ENCODE measurements at places on chromosomes 2 and 18.

GRCh38 chr2:43462866-43463641 lies 132.8 kb downstream of the THADA start:
- no peak overlapping the region for H3K27ac ChIP-seq
- H3K36me3 ChIP-seq = peaks cover 19% of the 10 kb centered on the region
- H3K27me3 ChIP-seq = no peaks in the 10 kb centered on the region
- no peak overlapping the region for H3K4me3 ChIP-seq
- H3K4me1 ChIP-seq = peaks cover 26% of the 10 kb centered on the region
- no peak for DNase-seq

GRCh38 chr18:23213200-23213599 lies 77.9 kb downstream of the CABLES1 start:
- H3K27me3 ChIP-seq = peaks cover 2% of the 10 kb centered on the region
- H3K4me3 ChIP-seq = no peak overlapping the region
- H3K27ac ChIP-seq = no peak overlapping the region
- DNase-seq = no peak

GRCh38 chr18:30134020-30134419 lies 908.5 kb downstream of the DSC3 start:
- H3K27ac ChIP-seq = no peak overlapping the region
- no peak for DNase-seq
- no peaks in the 10 kb centered on the region for H3K4me1 ChIP-seq
- H3K36me3 ChIP-seq = no peaks in the 10 kb centered on the region
- no peak overlapping the region for H3K4me3 ChIP-seq
- H3K27me3 ChIP-seq = no peaks in the 10 kb centered on the region

GRCh38 chr2:35931626-35932025 lies 424.0 kb upstream of the CRIM1 start:
- no peak overlapping the region for H3K27ac ChIP-seq
- H3K4me3 ChIP-seq = no peak overlapping the region
- no peaks in the 10 kb centered on the region for H3K4me1 ChIP-seq
- no peak for DNase-seq

DNA sequence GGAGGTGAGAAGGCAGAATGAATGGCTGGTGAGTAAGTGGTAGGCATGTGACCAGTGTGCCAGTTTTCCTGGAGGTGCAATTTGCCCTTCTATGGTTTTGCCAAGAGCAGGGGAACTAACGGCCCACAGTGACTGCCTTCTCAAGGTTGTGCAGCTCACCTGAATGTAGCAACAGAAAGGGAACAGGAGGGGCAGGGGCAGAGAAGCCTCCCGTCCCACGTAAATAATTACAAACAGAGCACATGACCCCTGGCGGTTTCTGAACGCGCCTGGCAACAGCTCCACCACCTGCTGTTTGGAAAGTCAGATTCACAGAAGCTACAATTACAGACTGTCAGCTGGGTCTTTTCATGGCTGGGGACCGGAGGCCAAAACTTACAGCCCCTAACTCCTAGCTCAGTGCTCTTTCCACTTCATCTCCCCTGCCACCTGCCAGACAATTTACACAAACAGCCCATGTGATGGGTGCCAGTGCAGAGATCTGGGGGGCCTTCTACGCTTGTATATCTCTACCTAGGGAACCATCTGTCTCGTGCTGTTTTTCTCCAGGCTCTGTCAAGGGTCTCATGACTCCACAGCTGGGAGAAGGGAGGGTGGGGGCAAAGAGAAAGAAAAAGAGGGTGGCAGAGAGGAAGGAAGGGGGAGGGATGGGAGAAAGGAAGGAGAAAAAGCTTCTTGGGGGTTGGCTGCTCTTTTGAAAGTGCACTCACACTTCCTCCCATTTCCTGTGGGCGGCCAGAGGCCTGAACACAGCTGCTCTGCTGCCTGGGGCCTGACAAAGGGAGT lies 69.6 kb downstream of the POLR1A start:
- H3K27me3 ChIP-seq = no peaks in the 10 kb centered on the region
- peak overlapping the region; percentile 95 for H3K27ac ChIP-seq
- H3K36me3 ChIP-seq = peaks cover 39% of the 10 kb centered on the region
- peak; percentile 89 for DNase-seq
- H3K4me1 ChIP-seq = peaks cover 72% of the 10 kb centered on the region

DNA sequence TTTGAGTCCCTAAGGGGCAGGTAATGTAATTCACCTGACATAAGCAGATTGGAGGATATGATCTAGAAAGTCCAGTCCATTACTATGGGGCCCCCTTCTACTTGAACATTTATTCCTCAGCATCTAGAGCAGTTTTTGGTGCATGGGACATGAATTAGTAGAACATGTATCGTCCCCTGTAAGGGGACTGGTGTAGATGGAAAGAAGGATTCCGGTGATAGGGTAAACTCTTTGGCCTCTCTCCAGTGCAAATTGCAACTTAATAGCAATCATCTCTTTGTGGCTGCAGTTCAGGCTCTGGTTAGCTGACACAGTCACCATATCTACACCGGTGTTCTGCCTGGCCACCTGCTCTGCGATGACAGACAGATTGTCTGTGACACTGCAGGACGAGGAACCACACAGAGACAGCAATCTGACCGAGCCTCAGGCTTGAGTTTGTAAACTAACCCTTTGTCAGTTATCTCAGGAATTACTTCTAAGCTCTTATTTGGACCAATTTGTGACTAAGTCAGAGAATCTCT lies 6.4 kb upstream of the SLC8A1 start:
- H3K4me3 ChIP-seq = no peak overlapping the region
- DNase-seq = no peak
- peaks cover 5% of the 10 kb centered on the region for H3K27me3 ChIP-seq
- no peak overlapping the region for H3K27ac ChIP-seq
- H3K4me1 ChIP-seq = no peaks in the 10 kb centered on the region
- H3K36me3 ChIP-seq = no peaks in the 10 kb centered on the region

Data from activated CD8-positive, alpha-beta memory T cell treated with anti-CD3 and anti-CD28 coated beads, Interleukin-2, amount 10 ng/mL, durations not matched to agents 7 days and 5 days (primary cell).